ENCODE measurements at places on chromosomes 12 and 14.

DNA sequence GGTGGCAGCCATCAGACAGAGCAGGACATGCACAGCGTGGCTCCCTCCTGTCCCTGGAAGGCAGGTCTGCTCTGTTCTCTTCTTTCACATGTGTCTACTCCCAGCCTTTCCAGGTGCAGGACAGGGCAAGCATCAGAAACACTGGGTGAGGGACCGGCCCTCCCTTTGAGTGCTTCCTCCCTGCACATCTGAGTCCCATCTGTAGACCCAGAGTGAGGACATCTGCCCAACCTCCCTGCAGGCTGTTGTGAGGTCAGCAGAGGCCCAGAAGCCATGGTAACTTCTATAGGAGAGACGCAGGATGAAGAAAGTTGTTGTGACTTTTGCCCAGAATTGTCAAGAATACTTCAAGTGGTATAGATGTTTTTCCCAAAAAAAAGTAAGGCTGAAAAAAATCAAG lies 282.7 kb downstream of the CACNA1C start:
- DNase-seq: no peak

DNA sequence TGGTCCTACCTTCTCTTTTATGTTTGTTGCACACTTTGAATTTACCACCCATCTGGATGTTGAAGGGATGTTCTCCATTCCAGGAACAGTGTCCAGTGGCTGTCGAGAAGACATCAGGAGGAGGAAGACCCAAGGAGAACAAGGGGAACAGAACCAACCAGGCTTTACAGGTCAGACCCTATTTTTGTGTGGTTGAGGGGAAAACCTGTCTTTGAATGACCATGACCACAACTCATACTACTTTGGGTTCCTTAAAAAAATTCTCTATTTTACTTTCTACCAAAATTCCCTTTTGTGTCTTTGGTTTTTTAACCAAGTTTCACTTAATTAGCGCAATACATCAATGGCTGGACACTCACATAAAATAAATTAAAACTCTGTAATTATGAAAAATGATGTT lies 78.7 kb downstream of the PLXNC1 start:
- DNase-seq: no peak

GRCh38 chr14:104081951-104082464 lies 3.5 kb upstream of the ASPG start:
- no peak for DNase-seq

DNA sequence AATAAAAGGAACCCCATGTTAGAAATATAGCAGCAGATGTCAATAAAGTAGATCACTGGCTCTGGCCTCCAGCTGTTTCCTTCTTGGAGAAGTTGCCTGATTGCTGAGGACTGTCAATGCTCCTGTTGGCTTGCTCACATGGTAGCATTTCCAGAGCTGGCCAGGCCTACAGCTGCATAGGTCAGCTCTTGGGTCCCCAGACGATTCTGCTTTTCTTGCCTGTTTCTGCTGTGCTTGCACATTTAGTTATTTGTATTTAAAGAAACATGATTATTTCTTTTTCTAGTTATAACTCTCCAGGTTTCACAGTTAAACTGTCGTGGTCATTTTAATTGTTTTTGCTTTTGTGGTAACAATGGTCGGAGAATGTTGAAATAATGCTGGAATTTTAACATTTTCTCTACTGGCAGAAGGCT lies 7.2 kb downstream of the NAV3 start:
- DNase-seq: no peak

DNA sequence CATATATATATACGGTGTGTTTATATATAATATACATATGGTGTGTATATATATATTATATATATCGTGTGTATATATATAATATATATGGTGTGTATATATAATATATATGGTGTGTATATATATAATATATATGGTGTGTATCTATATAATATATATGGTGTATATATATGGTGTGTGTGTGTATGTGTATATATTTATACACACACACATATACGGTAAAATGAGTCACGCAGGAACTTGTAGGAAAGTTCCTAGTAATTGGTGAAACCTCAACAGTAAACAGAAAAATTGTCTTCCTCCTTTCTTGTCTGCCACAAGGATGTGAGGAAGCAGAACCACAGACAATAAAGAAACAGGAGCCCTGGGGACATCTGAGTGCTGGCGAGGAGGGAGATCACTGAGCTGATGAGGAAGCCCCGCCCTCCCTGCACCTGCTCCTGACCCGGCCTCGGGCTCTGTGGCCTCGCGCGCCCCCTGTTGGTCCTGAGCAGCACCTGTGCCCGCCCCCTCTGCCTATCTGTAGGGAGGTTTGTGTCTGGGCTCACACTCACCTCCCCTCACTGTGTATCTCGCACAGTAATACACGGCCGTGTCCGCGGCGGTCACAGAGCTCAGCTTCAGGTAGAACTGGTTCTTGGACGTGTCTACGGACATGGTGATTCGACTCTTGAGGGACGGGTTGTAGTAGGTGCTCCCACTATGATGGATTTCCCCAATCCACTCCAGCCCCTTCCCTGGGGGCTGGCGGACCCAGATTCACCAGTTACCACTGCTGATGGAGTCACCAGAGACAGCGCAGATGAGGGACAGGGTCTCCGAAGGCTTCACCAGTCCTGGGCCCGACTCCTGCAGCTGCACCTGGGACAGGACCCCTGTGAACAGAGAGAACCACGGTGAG lies 1079.4 kb downstream of the TMEM121 start:
- DNase-seq: no peak

DNA sequence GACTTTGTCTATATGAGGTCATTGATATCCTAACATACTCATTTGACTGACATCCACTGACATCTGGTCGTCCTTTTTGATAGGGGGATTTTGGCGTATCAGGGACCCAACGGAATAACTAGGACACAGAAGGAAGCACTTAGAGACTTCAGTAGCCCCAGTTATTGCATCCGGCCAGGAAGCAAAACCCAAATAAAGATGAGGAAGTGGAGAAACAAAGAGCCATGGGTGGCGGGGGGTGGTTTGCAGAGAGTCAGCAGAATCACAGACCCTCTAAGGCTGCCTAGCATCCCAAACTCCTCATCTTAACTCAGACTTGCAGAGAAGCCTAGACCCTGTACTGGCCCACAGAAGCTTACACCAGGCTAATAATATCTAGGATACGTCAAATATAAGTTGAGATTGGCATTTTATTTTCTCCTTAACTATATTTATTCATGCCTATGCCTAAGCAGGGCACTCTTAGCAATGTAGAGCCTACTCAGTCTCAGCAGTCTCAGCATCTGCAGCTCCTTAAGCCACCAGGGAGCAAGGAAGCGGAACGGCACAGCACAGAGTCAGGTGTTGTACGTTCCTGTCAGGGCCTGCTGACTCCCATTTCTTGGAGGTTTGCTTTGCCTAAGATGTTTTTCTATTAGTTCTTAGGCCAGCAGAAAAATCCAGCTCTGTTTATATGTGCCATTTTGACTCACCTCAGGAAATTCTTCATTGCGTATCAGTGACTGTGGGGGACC lies 45.1 kb downstream of the KCNA1 start:
- no peak for DNase-seq
